ENCODE measurements at places on chromosomes 1 and 21. TPM values are rescaled to one million over a fixed set of nuclear protein-coding genes. Genes with fewer than 3 reads are reported as not detected.
A peak's percentile ranks its signal among the peaks of the same experiment; 100 is the strongest.

- no peak for DNase-seq
Measured at GRCh38 chr21:33670076-33670978, 28.0 kb downstream of the ITSN1 start.

DNA sequence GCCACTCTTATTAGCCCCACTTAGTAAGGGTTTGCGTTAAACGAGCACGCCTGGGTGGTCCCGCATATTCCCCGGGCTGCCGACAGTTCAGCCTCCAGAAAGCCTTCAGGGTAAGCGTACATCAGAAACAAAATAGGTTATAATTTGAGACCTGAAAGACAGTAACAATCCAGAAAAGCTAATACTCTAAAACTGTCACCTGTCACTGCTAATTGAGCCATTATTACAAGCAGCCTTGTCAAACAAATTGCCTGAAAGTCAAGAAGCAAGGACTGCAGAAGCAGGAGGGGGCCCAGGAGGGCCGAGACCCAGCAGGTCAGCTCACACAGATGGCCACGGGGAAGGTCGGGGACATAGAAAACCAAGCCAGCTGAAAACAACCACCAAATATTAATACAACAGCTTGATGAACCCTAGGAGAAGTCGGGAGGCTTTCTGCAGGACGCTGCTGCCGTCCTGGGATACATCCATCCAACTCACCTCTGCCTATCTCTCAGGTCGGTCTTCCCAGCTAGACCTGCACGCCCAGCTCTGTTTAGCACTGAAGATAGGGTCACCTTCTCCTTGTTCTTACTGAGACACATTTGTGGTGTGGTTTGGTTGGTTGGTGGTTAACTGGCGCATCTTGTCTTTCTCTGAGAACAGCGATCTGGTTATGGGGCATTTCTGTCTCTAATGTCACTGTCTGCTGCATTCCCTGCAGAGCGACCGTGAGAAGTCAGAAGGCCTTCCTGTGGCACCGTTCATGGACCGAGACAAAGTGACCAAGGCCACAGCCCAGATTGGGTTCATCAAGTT, 110.8 kb downstream of the WDR4 start:
- no peak for DNase-seq

DNA sequence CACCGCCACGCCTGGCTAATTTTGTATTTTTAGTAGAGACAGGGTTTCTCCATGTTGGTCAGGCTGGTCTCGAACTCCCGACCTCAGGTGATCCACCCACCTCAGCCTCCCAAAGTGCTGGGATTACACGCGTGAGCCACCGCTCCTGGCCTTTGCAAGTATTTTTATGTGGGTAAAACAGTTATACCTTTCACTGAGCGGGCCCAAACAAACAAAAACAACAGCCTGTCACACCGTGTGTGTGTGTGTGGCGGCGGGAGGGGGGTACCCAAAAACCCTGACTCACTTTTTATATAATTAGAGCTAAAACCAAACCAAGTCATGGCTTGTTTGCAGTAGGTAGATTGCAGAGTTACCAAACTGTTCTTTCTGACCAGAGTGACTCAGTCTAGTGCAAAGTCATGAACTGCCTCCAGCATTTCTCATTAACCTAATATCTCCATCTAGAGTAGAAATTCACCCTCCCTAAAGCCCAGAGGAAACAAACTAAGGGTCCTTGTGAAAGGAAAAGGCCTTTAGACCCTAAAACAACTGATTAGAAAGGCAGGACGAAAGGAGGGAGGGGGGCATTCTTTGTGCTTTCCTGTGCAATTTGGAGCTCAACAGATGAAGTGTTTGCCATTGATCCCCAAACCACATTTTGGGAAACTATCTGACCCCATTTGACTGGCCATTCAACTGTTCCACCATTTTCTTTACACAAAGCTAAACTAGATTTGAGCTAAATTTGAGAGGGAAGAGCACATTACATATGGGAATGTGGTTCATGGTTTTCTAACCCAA, 181.0 kb downstream of the DHRS3 start:
- no peak for DNase-seq

- no peak for DNase-seq
Measured at GRCh38 chr1:70633004-70633403, 221.9 kb downstream of the CTH start.

DNA sequence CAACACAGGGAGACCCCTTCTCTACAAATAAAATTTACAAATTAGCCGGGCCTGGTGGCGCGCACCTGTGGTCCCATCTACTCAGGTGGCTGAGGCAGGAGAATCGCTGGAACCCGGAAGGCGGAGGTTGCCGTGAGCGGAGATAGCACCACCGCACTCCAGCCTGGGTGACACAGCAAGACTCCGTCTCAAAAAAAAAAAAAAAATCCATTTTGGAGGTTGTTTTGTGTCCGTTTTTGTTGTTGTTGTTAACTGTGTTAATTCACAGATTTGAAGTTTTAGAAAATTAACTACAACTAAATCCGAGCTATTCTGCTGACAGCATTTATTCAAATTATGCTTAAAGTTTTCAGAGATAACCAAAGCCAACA, 618 bp downstream of the CLCC1 start:
- no peak for DNase-seq

- DNase-seq, result peak; percentile 59
Measured at GRCh38 chr1:243850452-243851256, 611 bp upstream of the AKT3 start.

DNA sequence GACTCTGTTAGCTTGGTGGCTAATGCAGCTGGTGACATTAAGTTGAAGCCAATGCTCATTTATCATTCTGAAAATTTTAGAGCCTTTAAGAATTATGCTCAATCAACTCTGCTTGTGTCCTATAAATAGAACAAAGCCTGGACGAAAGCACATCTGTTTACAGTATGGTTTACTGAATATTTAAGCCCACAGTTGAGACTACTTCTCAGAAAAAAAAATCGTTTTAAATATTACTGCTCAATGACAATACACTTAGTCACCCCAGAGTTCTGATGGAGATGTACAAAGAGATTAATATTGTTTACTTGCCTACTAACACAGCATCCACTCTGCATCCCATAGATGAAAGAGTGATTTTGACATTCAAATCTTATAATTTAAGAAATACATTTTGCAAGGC, 79.6 kb downstream of the NEGR1 start:
- DNase-seq, result no peak

GRCh38 chr1:233082778-233083550, 132.6 kb downstream of the NTPCR start:
- no peak for DNase-seq

- peak; percentile 95 for DNase-seq
Measured at GRCh38 chr21:26842974-26843932, 2.0 kb downstream of the ADAMTS1 start.

Gene CRP
- total RNA-seq, result not detected

Gene ADCY10
- not detected for total RNA-seq

Gene CNIH3
- 6.4 TPM for total RNA-seq

Gene KCNJ9
- not detected for total RNA-seq

All from SK-MEL-5 (cell line).